Right lung (tissue), 10 donors: ENCODE measurements at places on chromosomes 12 and 14. TPM values are rescaled to one million over a fixed set of nuclear protein-coding genes. Genes with fewer than 3 reads are reported as not detected.

KRT8 gene
- polyA plus RNA-seq, result 247 TPM

FGF23 gene
- polyA plus RNA-seq, result 0.04 TPM

BEST3 gene
- 0.40 TPM for polyA plus RNA-seq

ACSM4 gene
- polyA plus RNA-seq, result 0.05 TPM

DNA sequence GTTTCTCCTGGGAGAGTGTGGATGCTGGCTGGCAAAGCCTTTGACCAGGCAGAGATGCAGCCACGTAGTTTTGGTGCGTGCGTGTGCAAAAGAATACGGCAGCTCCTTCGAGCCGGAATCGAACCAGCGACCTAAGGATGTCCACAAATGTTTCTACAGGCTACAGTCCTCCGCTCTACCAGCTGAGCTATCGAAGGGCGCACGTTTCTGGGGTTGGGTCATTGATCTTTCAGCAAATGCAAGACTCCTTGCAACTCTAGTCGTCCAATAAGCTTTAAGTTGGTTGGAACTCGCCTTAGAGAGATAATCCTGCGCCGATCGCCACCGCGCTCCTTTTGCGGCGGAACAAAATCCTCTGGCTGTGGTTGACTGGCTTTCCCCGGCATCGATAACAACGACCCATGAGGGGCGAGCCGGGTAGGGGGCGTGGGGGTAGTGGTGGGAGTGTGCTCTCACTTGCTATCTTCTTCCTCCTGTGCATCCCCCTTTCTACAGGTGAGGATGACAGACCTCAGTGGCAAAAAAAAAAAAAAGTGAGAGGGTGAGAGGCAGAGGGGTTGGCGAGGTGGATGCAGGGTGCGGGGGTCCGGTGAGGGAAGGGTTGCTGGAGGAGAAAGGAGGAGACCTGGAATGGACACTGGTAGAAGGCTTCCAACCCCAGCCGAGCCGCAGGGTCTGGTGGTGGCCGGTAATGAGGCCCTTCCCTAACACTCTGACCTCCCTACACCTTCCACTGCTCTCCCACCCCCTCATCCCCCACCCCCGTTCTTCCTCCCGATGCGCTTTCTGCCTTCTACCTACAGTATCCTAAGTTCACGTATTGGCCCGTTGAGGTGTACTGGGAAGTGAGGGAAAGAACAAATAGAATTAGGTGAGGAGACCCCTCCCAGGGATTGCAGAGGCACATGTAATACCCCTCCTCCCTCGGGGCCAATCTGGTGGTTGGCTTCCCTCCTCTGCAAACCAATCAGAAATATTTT is 11.8 kb upstream of the OR6S1 start:
- no peak for DNase-seq
